ENCODE measurements at places on chromosomes 3 and 15.

GRCh38 chr15:60076045-60076444 lies 71.9 kb downstream of the FOXB1 start:
- no peaks in the 10 kb centered on the region for H3K27me3 ChIP-seq
- H3K4me1 ChIP-seq: no peaks in the 10 kb centered on the region

- H3K27ac ChIP-seq: no peak overlapping the region
- DNase-seq: no peak
- H3K27me3 ChIP-seq: no peaks in the 10 kb centered on the region
- no peaks in the 10 kb centered on the region for H3K36me3 ChIP-seq
- no peak overlapping the region for H3K4me3 ChIP-seq
- peaks cover 12% of the 10 kb centered on the region for H3K4me1 ChIP-seq
These were observed 10.4 kb upstream of the ACAP2 start for GRCh38 chr3:195453236-195453635.

- H3K36me3 ChIP-seq: no peaks in the 10 kb centered on the region
- H3K4me1 ChIP-seq: no peaks in the 10 kb centered on the region
- no peaks in the 10 kb centered on the region for H3K27me3 ChIP-seq
- H3K4me3 ChIP-seq: no peak overlapping the region
These were observed 231.1 kb upstream of the COL8A1 start for GRCh38 chr3:99407257-99407656.

DNA sequence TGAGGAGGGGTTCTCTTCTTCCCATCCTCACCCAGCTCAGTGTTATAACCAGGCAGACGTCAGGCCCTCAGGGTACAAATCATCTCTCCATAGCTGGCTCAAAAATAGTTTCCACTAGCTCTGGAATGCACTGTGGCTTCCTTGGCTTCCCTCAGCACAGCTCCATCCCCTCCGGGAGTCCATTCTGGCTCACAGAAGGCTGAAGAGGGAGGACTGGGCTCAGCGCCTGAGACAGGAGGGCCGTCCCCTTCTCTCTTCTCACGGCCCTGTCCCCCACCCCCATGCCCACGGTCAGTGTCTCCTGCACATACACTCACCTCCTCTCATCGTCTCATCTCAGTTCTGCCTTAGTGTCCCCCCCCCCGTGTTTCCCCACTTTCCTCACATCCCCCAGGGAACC lies 50.1 kb downstream of the UMPS start:
- H3K4me3 ChIP-seq: no peak overlapping the region
- no peaks in the 10 kb centered on the region for H3K27me3 ChIP-seq

DNA sequence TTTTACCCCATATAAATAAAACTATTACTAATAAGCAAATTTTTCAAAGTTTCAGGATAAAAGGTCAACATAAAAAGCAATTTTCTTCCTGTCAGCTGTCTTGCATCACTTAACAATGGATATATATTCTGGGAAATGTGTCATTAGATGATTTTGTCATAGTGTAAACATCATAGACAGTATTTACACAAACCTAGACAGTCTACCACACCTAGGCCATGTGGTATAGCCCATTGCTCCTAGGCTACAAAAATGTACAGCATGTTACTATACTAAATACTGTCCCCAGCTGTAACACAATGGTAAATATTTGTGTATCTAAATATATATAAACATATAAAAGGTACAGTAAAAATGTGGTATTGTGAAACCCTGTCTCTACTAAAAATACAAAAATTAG lies 156.7 kb downstream of the ANO10 start:
- no peak overlapping the region for H3K4me3 ChIP-seq
- no peaks in the 10 kb centered on the region for H3K27me3 ChIP-seq
- H3K27ac ChIP-seq: no peak overlapping the region
- no peaks in the 10 kb centered on the region for H3K36me3 ChIP-seq
- no peaks in the 10 kb centered on the region for H3K4me1 ChIP-seq
- no peak for DNase-seq

DNA sequence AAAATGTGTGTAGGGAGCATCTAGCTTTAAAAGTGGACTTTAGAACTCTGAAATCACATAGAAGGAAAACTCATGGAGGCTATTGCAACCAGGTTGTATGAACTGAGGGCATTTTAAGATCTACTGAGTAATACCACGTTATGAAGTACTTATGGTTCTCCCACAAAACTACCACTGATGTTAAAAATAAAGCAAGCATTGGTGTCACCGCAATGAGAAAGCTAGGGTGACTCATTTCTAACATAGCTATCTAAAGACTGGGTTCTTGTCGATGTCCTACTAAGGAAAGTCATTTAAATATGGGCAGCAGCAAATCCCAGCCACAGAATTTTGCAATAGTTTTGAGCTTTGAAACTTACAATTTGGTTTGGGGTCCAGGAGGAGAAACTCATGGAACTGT lies 584.8 kb downstream of the DIPK2A start:
- H3K27ac ChIP-seq: no peak overlapping the region
- no peaks in the 10 kb centered on the region for H3K27me3 ChIP-seq
- H3K4me3 ChIP-seq: no peak overlapping the region
- H3K4me1 ChIP-seq: no peaks in the 10 kb centered on the region
- H3K36me3 ChIP-seq: no peaks in the 10 kb centered on the region

DNA sequence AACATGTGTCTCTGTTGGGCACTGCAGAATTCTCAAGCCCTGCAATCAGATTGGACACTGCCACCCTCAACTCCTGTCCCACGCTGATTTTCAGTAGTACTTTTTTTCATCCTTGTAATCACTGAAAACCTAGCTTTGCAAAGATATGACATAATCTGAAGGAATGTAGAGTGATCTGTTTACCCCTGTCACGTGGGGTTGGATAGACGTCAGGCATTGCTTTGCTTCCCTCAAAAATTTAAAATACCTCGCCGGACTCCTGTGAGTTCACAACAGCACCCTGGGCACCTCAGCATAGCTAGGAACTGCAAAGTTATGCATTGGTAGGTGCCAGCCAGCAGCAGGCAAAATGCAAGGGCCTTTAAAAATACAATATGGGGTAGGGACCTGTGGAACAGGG lies 71.1 kb upstream of the OXTR start:
- DNase-seq: no peak
- H3K36me3 ChIP-seq: no peaks in the 10 kb centered on the region
- H3K27ac ChIP-seq: no peak overlapping the region
- no peaks in the 10 kb centered on the region for H3K27me3 ChIP-seq
- no peaks in the 10 kb centered on the region for H3K4me1 ChIP-seq

- no peak for DNase-seq
- no peaks in the 10 kb centered on the region for H3K27me3 ChIP-seq
- H3K36me3 ChIP-seq: no peaks in the 10 kb centered on the region
- no peaks in the 10 kb centered on the region for H3K4me1 ChIP-seq
These were observed 69.0 kb downstream of the COL6A5 start for GRCh38 chr3:130414457-130414856.

GRCh38 chr3:56868706-56869105 lies 67.0 kb upstream of the ARHGEF3 start:
- no peak for DNase-seq
- peaks cover 17% of the 10 kb centered on the region for H3K4me1 ChIP-seq

GRCh38 chr3:189502676-189503257 lies 128.4 kb upstream of the TP63 start:
- no peak overlapping the region for H3K4me3 ChIP-seq
- no peaks in the 10 kb centered on the region for H3K4me1 ChIP-seq
- no peak overlapping the region for H3K27ac ChIP-seq
- DNase-seq: no peak

DNA sequence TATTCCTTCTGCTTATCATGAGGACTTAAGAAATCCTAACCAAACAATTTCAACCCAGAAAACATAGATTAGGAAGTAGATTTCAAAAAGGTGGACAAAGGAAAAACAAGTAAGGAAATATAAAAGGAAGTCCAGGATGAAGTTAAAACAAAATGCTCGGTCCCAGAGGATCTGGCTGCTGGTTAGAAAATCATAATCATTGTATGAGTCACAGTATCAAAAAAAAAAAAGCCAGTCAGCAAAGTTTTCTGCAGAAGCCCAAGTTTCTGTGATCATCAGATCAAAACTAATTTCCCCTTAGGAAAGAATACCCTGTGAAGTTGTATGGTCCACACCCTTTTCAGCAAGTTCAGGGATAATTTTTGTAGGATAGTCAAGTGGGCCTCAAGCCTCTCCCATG lies 43.0 kb upstream of the LRTM1 start:
- H3K4me1 ChIP-seq: no peaks in the 10 kb centered on the region
- H3K4me3 ChIP-seq: no peak overlapping the region
- DNase-seq: no peak
- no peaks in the 10 kb centered on the region for H3K36me3 ChIP-seq
- no peaks in the 10 kb centered on the region for H3K27me3 ChIP-seq

GRCh38 chr15:40313531-40314398 lies 6.0 kb upstream of the PLCB2 start:
- no peak overlapping the region for H3K27ac ChIP-seq
- peaks cover 42% of the 10 kb centered on the region for H3K4me1 ChIP-seq
- no peaks in the 10 kb centered on the region for H3K27me3 ChIP-seq
- DNase-seq: peak; percentile 83
- H3K36me3 ChIP-seq: no peaks in the 10 kb centered on the region

All from CD8-positive, alpha-beta memory T cell (primary cell).